T-cell (primary cell): ENCODE measurements at places on chromosomes 3 and 15.

- H3K27me3 ChIP-seq, result no peaks in the 10 kb centered on the region
- DNase-seq, result no peak
- H3K4me1 ChIP-seq, result no peaks in the 10 kb centered on the region
- H3K27ac ChIP-seq, result no peak overlapping the region
- peaks cover 25% of the 10 kb centered on the region for H3K36me3 ChIP-seq
These were observed 21.5 kb downstream of the SRPRB start for GRCh38 chr3:133827136-133827535.

- no peaks in the 10 kb centered on the region for H3K27me3 ChIP-seq
- no peak for DNase-seq
- no peak overlapping the region for H3K4me3 ChIP-seq
- H3K36me3 ChIP-seq, result no peaks in the 10 kb centered on the region
- no peak overlapping the region for H3K27ac ChIP-seq
- no peaks in the 10 kb centered on the region for H3K4me1 ChIP-seq
These were observed 1273.0 kb downstream of the OTOL1 start for GRCh38 chr3:162769564-162769963.

DNA sequence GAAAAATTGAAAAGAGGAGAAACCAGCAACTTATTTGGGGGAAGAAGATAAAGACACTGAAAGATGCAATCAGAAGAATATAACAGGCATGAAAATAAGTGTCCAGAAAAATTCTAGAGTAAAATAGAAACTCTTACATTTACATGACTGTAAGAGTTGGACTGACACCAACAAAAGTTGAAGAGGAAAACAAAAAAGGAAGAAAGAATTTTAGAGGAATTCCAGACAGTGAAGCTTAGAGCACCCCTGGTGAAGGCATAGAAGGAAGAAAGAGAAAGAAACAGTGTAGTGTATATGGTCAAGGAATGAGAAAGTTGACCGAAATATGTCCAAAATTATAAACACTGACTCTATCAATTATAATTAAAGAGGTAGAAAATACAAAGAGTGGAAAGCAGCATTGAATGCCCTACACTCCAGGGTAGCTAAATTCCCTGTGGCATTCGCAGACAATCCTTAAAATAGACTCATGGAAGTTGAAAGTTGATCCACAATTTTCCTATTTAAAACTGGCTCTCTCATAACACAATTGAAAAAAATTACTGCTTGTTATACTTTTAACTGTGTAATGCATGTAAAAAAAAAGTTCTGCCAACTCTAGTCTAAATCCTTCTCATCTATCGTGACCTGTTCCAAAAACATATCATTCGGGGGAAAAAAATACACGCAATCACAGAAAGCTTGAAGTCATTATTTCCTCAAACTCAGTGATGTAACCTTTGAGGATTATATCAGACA, 102.6 kb upstream of the ABI3BP start:
- H3K4me3 ChIP-seq, result no peak overlapping the region
- H3K4me1 ChIP-seq, result no peaks in the 10 kb centered on the region
- no peaks in the 10 kb centered on the region for H3K36me3 ChIP-seq
- H3K27ac ChIP-seq, result no peak overlapping the region
- no peak for DNase-seq
- no peaks in the 10 kb centered on the region for H3K27me3 ChIP-seq

DNA sequence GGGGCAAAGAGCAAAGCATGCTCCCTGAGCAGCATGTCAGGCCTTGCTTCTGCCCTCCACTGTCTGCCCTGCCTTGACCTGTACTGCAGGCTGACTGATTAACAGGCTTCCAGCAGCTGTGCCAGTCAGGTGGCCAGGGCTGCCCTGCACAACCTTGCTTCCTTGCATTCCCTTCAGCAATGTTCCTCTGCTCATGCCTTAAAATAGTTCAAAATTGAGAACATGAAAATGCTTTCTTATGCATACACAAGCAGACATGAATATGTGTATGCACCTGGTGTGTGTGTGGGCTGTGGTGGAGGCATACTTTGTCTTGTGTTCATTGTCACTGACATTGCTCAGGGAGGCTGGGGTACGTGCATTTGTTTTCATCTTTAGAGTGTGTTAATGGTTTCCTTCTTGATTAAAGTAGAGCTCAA, 1.2 kb upstream of the SLC22A13 start:
- H3K27me3 ChIP-seq, result no peaks in the 10 kb centered on the region
- no peak for DNase-seq
- H3K4me3 ChIP-seq, result no peak overlapping the region
- peaks cover 7% of the 10 kb centered on the region for H3K4me1 ChIP-seq
- H3K36me3 ChIP-seq, result peaks cover 2% of the 10 kb centered on the region

DNA sequence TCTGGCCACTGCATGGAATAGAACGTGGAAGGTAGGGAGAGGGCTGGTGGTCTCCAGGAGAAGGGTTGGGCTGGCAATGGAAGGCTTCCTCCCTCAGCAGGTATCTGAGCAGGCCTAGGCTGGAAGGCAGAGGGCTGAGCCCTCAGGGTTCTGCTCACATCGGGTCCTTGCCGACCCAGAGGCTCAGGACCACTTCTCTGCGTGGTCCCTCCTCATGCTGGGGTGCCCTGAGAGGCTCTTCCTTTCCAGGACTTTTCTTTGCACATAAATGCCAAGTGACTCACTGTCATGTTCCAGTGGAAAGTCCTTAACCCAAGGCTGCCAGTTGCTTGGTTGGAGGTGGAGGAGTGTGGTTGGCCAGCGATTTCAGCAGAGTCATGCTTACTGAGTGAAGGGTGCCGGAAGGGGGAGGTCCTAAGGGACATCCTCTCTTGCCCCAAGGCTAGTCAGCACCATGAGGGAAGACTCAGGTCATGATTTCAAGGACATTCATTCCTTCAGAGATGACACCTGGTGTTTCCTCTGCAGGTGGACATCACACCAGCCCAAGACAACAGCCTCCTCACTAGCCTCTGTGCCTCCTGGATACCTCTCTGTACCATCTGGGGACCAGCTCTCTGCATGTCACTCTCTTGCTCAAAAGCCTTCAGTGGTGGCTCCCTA, 8.2 kb downstream of the SLC6A6 start:
- no peak overlapping the region for H3K4me3 ChIP-seq
- no peaks in the 10 kb centered on the region for H3K27me3 ChIP-seq
- H3K36me3 ChIP-seq, result peaks cover 1% of the 10 kb centered on the region
- DNase-seq, result no peak

GRCh38 chr15:81751816-81752545, 293.8 kb downstream of the MEX3B start:
- no peaks in the 10 kb centered on the region for H3K4me1 ChIP-seq
- DNase-seq, result no peak
- no peak overlapping the region for H3K27ac ChIP-seq
- H3K36me3 ChIP-seq, result no peaks in the 10 kb centered on the region

DNA sequence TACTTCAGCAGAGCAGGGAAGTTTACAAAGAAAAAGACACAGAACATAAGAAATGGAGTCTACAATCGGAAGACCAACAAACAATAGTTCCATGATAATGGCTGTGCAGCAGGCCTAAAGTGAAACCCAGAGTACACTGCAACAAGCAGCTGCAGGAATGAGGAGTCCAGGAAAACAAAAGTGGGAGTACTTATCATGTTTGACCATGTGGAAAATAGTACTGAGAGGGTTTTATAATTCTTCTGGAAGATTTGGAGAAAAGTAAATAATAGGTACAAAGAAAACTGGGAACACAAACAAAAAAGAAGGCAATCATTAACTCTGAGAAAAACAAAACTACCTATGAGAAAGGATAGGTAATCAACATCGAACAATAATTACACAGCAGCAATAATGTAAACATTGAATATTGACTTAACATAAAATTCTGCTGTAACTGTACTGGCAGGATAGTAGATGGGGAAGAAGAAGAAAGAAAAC, 87.5 kb downstream of the NEK10 start:
- DNase-seq, result no peak
- H3K4me1 ChIP-seq, result no peaks in the 10 kb centered on the region
- H3K4me3 ChIP-seq, result no peak overlapping the region
- H3K27ac ChIP-seq, result no peak overlapping the region

GRCh38 chr15:92510163-92510882, 116.6 kb downstream of the ST8SIA2 start:
- H3K36me3 ChIP-seq, result no peaks in the 10 kb centered on the region
- H3K27me3 ChIP-seq, result no peaks in the 10 kb centered on the region
- no peak for DNase-seq
- H3K4me3 ChIP-seq, result no peak overlapping the region
- no peak overlapping the region for H3K27ac ChIP-seq
- H3K4me1 ChIP-seq, result peaks cover 9% of the 10 kb centered on the region

GRCh38 chr15:31065824-31066223, 35.7 kb downstream of the TRPM1 start:
- DNase-seq, result no peak
- H3K27me3 ChIP-seq, result peaks cover 13% of the 10 kb centered on the region
- H3K27ac ChIP-seq, result no peak overlapping the region
- no peaks in the 10 kb centered on the region for H3K36me3 ChIP-seq

- H3K4me3 ChIP-seq, result no peak overlapping the region
- H3K27me3 ChIP-seq, result no peaks in the 10 kb centered on the region
- no peaks in the 10 kb centered on the region for H3K4me1 ChIP-seq
- no peak for DNase-seq
These were observed 370.5 kb downstream of the RORA start for GRCh38 chr15:60858511-60859070.

DNA sequence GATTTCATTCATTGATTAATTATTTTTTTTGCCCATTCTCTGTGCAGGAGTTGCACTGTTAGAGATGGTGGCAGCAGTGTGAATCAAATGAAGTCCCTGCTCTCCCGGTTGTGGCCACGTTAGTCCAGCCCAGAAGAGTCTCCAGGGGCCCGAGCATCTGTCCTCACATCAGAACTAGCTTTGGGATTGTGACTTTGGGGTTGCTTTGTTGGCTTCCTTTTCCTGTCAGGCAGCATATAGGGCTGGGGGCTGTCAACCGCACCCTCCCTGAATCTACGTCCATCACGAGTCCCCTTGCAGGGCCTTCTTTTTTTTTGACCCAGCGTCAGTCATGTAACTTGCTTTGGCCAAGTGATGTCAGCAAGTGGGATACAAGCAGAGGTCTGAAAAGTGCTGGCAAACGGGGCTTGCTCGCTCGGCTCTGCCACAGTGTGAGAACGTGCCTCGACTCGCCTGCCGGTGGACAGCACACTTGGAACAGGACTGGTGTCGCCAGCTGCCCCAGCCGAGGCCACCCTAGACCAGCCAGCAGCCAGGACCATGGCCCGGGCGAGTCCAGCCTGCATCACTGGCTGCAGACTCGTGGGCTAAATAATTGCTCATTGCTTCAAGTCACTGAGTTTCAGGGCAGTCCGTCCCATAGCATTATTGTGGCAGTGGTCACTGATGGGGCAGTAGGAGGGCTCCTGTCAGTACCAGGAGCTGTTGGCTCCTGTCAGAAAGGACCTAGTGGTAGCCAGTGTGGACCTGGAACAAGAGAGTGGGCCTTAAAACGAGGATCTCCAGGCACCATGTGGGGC, 151.6 kb upstream of the MEF2A start:
- H3K4me3 ChIP-seq, result no peak overlapping the region
- H3K36me3 ChIP-seq, result no peaks in the 10 kb centered on the region
- DNase-seq, result no peak
- no peak overlapping the region for H3K27ac ChIP-seq
- H3K27me3 ChIP-seq, result no peaks in the 10 kb centered on the region
- no peaks in the 10 kb centered on the region for H3K4me1 ChIP-seq

DNA sequence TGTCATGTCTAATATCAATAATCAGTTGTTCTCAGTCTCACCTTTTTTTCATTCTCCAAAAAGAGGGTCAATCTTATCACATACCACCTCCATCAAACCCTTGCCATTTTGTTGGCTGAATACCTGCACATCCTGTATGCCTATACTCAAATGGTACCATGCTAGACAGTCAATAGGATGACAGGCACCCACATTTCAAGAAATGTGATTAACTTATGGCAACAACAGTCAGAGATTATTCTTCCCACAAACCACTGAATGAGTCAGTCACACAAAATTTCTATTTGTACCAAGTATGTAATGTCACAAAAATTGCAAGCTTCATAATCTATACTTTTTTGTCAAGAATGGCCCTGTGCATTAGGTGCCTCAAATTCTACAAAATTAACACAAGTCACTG, 5.1 kb upstream of the SLC27A2 start:
- no peak overlapping the region for H3K4me3 ChIP-seq
- H3K4me1 ChIP-seq, result no peaks in the 10 kb centered on the region
- DNase-seq, result no peak
- H3K36me3 ChIP-seq, result no peaks in the 10 kb centered on the region

DNA sequence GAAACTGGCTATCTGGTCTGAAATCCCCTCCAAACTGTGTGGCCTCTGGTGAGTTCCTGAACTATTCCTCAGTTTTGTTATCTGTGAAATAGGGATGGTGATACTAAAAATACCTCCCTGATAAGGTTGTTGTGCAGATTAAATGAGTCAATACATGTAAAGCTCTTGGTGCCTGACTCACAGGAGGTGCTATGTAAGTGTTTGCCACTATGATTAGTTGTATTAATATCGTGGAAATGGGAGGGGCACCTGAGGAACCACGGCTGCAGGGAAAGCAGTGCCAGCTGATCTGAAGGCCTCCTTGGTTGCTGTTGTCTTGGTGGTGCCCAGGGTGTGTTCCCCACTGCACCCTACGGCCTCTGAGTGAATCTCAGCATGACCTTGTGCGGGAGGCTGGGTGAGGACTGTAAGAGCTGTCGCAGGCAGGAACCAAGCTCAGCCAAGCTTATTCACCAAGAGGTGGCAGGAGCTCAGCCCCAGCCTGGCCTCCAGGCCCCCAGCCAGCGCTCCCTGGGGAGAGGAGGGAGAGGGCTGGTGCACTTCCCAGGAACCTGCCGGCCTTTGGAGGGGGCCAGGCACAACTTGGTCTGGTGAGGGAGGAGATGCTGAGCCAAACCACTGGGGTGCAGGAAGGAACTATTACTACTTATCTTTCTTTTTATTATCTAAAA, 44.8 kb upstream of the CCDC174 start:
- H3K4me1 ChIP-seq, result no peaks in the 10 kb centered on the region
- peaks cover 56% of the 10 kb centered on the region for H3K27me3 ChIP-seq
- no peak overlapping the region for H3K27ac ChIP-seq
- DNase-seq, result no peak
- H3K4me3 ChIP-seq, result no peak overlapping the region

DNA sequence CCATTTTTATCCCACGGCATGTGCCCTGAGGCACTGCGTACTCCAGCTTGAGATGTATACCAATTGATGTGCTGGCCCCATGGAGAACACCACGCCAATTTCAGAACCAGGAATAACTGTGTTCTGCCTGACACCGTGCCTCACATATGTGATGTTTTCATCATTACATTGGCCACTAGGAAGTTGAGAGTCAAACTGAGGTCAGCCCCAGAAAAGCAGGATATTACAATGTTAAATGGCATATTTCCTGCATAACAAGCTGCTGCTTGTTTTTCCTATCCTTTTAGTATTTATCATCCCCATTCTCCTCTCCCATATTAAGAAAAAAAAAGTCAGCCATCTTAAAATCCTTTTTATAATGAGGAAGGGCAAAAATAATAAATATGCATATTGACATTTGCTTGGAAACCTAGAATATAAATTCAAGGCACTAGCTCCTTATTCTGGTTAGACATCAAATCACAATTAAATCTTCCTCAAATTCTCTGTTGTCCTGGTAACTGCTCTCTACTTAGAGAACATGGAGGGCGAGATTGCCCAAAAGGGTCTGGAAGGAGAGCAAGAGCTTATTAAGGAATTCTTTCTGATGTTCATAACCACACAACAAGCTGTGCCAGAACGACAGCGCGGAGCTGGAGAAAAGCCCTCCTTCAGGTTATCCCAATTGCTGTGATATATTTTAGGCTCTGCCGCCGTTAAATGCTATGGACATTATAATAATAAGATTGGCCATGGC, 112.6 kb downstream of the UACA start:
- H3K4me1 ChIP-seq, result no peaks in the 10 kb centered on the region
- H3K27me3 ChIP-seq, result no peaks in the 10 kb centered on the region
- no peak overlapping the region for H3K4me3 ChIP-seq
- DNase-seq, result no peak
- no peak overlapping the region for H3K27ac ChIP-seq
